ENCODE measurements at places on chromosomes 11 and 22. TPM values are rescaled to one million over a fixed set of nuclear protein-coding genes. Genes with fewer than 3 reads are reported as not detected.

EPS8L2 gene
- 58.1 TPM for total RNA-seq

MS4A8 gene
- 2.7 TPM for total RNA-seq

ARHGEF17 gene
- 11.0 TPM for total RNA-seq

C11orf87 gene
- not detected for total RNA-seq

OR56A3 gene
- not detected for total RNA-seq

POLDIP3 gene
- 29.6 TPM for total RNA-seq

SAA1 gene
- total RNA-seq = 0.67 TPM

MMP11 gene
- 0.61 TPM for total RNA-seq

LRP4 gene
- total RNA-seq = 1.3 TPM

SLC5A12 gene
- not detected for total RNA-seq

CRYBB1 gene
- total RNA-seq = 0.66 TPM

MMP1 gene
- total RNA-seq = 0.20 TPM

- DNase-seq = peak; percentile 64
These were observed 3.5 kb downstream of the CBX7 start for GRCh38 chr22:39148727-39149535.

- DNase-seq = no peak
These were observed 2.0 kb upstream of the RELT start for GRCh38 chr11:73374151-73374550.

- no peak for DNase-seq
These were observed 533 bp downstream of the SERGEF start for GRCh38 chr11:18012122-18012905.

- DNase-seq = no peak
These were observed 195.2 kb downstream of the TRIM29 start for GRCh38 chr11:119942583-119943297.

GRCh38 chr22:47071078-47071806 lies 308.8 kb downstream of the TBC1D22A start:
- peak; percentile 57 for DNase-seq

- no peak for DNase-seq
These were observed 128.7 kb downstream of the C11orf58 start for GRCh38 chr11:16867097-16867496.

DNA sequence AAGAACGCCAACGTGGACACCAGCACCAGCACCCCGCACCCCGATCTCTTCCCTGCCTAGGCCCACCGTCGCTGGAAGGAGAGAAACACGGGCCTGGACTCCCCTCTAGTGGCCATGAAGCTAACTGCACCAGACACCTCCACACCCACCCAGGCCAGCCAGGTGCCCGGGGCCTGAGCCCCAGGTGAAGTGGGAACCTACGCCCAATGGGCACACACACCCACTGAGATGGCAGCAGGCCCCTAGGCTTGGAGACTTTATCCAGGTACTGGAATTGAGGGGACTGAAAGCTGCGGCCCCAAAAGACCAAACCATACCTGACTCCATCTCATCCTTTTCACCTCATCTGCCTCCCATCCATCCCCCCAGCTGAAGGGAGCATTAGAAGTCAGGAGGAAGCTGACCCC lies 81.0 kb downstream of the BUD13 start:
- peak; percentile 46 for DNase-seq

DNA sequence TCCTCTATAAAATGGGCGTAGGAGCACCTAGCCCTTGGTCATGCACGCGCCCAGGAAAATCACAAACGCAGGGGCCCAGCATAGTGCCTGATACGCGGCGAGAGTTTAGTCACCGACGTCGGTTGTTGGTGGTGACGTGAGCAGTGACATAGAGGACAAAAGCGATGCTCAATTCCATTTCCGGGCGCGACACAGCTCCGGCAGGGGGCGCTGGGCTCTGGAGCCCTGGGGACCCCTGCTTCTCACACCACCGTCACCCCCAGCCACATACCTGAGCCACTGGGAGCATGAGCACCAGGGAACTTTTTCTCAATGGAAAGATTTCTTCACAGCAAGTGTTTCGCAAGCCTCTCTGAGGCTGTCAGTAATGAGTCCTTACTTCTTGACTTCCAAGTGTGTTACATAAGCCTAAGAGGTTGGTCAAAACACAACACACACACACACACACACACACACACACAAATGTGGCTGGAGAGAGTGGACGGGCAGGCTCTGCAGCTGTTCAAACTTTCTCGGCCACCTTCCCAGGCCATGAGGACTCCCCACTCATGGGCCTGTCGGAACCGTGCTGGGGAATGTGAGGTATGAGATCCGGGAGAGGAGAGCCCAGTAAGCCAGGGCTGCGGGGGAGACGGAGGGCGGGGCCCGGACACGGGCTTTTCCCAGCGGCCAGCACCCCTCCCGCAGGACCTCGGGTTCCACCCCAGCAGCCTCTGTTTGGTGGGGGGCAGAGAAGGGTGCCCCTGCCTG lies 36.9 kb upstream of the LINC01488 start:
- peak; percentile 51 for DNase-seq

DNA sequence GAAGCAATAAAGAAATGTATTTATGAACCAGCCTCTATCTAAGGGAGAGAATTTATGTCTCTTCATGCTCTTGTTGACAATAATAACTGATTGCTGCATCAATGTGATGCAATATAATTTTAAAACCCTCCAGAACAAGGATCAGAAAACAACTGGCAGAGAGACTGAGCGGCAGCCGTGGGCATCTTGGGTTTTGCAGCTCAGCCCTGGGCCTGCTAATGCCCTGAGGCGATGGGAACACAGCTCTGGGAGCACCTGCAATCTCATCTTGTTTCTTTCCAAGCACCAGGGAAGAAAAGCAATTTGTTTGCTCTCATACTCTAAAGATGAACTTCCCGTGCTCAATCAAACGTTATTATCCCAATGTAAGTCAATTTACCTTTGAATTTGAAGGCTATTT lies 245.7 kb downstream of the ST3GAL4 start:
- no peak for DNase-seq

- DNase-seq = peak; percentile 44
These were observed 14.7 kb upstream of the SULT4A1 start for GRCh38 chr22:43876866-43877509.

- DNase-seq = no peak
These were observed 78.8 kb downstream of the CABIN1 start for GRCh38 chr22:24089951-24090350.

- DNase-seq = no peak
These were observed 41.1 kb downstream of the UBASH3B start for GRCh38 chr11:122696662-122697061.

- DNase-seq = no peak
These were observed 6.3 kb downstream of the FDX1 start for GRCh38 chr11:110435780-110436717.

DNA sequence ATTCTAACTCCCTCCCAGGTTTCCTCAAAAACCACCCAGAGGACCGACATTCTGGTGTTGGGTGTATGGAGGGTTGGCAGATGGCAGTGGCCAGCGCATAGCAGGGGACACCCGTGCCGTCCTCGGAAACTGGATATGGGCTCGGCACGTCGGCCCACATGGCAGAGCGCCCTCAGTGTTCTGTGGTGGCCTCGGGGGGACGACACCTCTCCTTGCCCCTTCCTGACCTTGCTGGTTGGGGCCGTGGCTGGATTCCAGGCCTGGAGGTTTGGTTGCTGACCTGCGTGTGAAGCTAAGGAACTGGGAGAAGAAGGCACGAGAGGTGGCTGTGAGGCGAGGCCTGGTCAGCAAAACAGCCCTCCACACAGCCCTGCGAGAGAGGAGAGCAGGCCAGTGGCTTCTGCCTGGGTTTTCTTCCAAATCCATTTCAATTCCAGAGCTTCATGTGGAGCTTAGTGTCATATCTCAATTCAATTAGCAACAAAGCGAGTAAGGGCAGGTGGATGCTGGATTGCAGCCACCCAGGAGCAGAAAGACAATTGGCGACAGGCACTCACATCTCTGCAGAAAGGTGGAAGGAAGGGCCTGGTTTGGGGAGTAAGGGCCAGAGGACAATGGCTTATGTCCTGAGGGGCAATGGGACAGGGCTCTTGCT lies 478.4 kb downstream of the BRD1 start:
- DNase-seq = no peak

GRCh38 chr11:132862933-132863332 lies 669.4 kb downstream of the OPCML start:
- DNase-seq = no peak

DNA sequence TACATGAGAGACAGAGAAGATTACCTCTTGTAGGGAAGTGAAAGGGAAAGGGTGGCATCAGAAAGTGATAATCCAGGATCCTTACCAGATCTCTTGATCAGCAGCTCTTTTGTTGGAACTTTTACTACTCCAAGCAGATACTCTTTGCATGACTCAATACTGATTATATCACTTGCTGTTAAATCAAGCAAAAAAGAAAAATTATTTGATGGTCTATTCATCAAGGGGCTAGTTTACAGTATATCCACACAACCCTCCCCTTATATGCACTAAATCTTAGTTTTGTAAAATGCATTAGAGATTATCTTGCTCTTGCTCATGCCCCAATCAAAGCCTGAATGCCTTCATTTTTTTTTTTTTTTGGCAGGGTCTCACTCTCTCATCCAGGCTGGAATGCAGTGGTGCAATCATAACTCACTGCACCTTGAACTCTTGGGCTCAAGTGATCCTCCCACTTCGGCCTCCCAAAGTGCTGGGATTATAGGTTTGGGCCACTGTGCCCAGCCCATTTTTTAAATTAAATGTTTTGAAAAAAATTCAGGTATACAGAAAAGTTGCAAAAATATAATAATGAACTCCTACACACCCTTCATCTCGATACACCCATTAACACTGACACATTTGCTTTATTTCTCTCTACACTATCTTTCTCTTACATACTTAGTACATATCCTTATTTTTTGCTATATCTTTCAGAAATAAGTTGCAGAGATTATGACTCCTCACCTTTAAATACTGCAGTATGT lies 76.1 kb upstream of the UCP3 start:
- DNase-seq = no peak

DNA sequence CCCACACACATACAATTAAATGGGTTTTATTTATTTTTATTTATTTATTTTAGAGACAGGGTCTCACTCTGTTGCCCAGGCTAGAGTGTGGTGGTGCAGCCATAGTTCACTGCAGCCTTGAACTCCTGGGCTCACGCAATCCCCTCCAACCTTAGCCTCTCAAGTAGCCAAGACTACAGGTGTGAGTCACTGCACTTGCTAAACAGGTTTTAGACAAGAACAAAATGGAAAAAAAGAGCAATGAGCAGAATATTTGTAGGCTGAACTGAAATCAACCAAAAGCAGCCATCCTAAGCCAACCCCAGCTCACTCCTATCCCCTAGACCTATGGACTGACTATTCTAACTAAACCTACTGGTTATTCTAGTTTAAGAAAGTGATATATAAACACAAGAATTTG lies 37.8 kb downstream of the MRE11 start:
- DNase-seq = no peak

- no peak for DNase-seq
These were observed 85.4 kb downstream of the MTNR1B start for GRCh38 chr11:93054881-93055280.

- DNase-seq = no peak
These were observed 36.1 kb upstream of the ADSL start for GRCh38 chr22:40310081-40310767.

DNA sequence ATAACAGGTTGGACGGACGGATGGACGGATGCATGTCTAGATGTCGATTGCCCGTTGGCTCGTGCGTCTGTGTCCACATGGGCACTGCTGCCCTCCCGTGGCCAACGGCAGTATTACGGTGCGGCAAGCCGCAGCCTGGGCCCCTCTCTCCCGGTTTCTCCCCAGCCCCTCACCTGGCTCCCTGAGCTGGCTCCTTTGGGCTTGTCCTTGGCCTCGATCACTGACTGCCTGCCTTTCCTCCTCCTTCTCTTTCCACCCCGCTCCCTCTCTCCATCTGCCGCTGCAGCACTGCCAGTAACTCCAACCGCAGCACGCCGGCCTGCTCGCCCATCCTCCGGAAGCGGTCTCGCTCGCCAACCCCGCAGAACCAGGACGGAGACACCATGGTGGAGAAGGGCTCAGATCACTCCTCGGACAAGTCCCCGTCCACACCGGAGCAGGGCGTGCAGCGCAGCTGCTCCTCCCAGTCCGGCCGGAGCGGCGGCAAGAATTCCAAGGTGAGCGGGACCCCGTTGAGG lies 77.3 kb downstream of the SCN3B start:
- DNase-seq = peak; percentile 49

DNA sequence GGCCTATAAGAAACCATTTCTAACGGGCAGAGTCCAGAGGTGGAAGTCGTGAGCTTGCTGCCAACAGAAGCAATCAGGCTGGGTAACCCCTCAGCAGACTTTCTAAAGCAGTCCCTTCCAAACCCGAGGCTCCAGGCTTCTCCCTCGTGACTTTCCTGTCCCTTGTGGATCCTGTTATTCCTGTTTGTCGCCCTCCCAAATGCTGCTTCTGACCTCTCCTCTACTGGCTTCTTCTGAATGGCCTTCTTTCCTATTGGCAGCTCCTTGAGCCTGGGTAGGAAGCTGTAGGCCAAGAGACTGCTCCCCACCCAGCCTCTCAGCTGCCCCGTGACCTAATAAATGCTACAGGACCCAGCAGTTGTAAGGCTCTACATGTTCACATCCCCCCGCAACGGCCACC lies 35.0 kb downstream of the MAFF start:
- DNase-seq = no peak

DNA sequence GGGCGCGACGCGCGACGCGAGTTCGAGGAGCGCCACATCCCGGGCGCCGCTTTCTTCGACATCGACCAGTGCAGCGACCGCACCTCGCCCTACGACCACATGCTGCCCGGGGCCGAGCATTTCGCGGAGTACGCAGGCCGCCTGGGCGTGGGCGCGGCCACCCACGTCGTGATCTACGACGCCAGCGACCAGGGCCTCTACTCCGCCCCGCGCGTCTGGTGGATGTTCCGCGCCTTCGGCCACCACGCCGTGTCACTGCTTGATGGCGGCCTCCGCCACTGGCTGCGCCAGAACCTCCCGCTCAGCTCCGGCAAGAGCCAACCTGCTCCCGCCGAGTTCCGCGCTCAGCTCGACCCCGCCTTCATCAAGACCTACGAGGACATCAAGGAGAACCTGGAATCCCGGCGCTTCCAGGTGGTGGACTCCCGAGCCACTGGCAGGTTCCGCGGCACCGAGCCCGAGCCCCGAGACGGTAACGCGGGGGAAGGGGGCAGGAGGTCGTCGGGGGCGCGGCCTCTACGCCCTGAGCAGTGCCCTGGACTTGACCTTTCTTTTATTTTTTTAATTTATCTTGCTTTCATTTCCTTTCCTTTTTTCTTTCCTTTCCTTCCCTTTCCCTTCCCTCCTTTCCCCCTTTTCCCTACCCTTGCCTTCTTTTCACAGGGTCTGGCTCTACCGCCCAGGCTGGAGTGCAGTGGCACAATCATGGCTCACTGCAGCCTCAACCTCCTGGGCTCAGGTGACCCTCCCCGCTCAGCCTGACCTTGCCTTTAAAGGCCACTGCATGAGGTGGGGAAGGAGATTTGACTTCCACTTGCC lies 5.0 kb downstream of the MPST start:
- DNase-seq = peak; percentile 29

DNA sequence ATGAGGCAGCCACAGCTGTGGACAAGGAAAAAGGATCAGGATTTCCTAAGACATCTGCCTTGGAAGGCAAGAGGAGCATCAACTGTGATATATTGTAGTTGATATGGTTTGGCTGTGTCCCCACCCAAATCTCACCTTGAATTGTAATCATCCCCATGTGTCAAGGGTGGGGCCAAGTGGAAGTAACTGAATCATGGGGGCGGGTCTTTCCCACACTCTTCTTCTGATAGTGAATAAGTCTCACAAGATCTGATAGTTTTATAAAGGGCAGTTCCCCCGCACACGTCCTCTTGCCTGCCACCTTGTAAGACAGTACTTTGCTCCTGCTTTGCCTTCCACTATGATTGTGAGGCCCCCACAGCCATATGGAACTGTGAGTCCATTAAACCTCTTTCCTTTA lies 10.2 kb downstream of the RIC8A start:
- no peak for DNase-seq

- DNase-seq = no peak
These were observed 107.6 kb downstream of the GALNT18 start for GRCh38 chr11:11514246-11514645.

GRCh38 chr22:43270949-43271348 lies 72.2 kb downstream of the SCUBE1 start:
- no peak for DNase-seq
